Mucosa of descending colon (tissue), 3 donors: ENCODE measurements at places on chromosomes 13 and 19.

GRCh38 chr19:54918499-54918898 lies 12.6 kb downstream of the NCR1 start:
- no peak for DNase-seq

DNA sequence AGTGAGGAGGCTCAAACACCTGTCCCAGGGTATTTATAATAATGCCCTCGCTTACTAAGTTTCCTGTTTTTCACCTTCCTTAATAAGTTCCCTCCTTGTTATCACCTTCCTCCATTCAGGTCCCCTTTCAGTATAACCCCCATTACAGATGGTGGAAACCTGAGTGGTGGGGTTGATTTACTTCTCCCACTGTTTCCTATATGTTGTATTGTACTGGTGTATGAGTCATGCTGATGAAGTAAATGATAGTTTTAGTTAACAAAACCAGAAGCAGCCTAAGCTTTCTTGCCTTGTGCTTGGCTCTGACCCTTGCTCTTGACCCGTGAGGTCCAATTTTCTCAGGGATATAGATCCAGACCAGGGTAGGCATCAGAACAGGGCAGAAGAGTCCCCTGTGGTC lies 22.3 kb upstream of the TNFSF11 start:
- DNase-seq = no peak

GRCh38 chr13:37319031-37319443 lies 213.6 kb upstream of the CSNK1A1L start:
- no peak for DNase-seq

GRCh38 chr19:14786421-14786851 lies 8.1 kb upstream of the ADGRE2 start:
- DNase-seq = no peak
